ENCODE measurements at places on chromosomes 7 and 10.

GRCh38 chr7:33979807-33980355 is 74.5 kb downstream of the BMPER start:
- DNase-seq = no peak

DNA sequence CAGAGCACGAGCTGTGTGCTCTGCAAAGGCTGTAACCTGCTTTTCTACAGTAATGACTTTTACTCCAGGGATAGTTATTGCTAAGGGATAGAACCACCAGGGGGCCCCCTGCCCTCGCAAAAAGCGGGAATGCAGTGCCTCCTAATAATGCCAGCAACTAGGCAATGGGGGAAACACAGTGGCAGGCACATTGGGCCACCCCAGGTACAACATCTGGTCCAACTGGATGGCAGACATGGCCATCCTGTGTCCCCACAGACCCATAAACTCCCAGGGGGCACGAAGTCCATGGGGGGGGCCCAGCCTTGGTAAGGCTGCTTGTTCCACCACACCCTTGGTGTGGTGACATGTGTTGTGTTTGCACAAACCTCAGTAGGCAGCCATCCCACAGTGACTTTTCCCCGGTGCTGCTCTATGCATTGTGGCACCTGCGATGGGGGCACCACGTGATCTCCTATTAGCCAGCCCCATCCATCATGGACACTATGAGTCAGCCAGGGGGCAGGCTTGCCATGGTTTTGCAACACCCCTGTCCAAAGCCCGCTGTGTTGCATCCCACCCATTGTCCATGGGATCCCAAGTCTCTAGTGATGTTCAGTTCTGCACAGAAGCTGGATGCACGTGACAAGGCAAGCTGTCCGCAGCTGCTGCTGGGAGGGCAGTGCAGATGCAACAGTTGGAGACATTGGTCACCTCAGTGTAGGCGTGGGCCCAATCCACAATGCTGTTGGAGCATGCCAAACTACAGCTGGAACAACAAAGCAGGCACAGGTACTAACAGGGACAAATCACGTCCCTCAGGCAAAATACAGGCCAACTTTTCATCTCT is 84.0 kb downstream of the ANLN start:
- no peak for DNase-seq

DNA sequence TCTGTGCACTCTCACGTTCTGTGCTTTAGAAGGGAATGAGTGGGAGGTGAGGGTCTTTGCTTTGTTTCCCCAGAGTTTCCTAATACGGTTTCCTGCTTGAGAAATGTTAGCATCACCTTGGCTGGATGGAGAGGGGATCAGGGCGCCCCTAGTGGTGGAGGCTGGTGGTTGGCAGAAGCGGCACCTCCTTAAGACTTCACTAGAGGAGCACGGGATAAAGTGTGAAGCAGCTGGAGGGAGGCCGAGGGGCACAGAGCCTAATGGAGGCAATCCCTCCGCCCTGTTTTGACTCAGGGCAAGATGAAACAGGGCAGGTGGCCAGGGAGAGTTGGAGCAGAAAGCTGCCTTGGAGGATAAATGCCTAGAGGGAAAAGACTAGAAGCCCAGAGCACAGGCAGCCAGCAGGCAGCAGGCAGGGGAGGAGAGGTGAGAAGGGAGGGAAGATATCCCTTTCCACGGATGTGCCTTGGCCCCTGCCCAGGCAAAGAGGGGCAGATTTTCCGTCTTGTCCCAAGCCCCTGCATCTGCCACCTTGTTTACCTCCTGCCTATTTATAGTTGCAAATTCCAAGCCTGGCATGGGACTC is 56.0 kb upstream of the BTRC start:
- DNase-seq = peak; percentile 75

DNA sequence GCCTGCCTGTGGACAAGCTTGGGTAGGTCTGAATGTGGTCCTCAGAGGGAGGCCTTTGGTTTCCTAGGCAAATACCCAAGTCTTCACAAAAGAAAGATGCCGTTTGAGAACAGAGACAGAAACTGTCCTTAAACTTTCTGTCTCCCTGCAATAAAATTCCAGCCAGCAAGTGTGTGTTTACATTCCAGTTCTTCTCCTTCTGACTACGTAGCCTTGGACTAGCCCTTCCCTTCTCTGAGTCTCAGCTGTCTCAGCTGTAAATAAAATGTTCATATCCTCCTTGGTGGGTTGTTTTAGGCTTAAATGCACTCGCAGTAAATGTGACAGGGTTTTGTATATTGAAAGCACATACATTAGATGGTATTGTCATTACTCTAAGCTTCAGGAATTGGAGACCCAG is 561.2 kb upstream of the MKI67 start:
- no peak for DNase-seq

DNA sequence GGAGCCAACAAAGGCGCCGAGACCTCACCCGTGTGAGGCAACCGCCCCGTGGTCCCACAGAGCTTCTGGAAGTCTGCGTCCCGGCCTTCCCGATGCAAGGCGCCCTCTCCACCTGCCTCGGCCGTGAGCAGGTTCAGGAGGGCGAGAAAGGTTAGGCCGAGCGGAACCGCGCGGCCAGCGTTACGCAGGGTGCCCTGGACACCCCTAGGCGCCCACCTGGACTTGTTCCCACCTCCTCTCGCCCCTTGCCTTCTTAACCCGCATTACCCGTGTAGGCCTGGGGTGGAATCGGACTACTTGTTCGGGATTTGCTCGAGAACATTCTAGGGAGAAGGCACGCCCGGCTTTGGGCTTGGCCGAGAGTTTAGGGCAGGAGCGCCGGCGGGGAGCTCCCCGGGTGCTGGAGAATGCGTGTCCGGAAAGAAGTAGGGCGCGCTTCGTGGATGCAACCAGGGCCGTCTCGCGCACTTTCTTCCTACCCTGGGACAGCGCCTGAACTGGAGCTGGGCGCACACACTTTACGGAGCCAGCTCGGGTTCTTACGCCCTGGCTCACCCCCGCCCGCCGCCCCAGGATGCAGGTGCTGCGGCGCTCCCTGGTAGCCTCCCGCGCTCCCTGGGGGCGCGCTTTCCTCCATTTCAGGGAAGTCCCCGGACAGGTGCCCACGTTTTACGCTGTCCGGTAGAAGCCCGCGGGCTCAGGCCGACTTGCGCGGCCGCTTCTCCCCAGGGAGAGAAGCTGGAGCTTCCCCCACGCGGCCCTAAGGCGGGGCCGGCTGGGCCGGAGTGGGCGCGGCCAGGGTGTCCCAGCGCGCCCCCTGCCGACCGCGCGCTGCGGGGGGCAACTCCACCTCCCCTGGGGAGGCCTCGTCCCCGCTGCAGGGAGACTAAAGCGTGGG is 74.5 kb downstream of the INSIG1 start:
- DNase-seq = no peak

GRCh38 chr7:93364806-93365205 is 132.6 kb downstream of the VPS50 start:
- no peak for DNase-seq

DNA sequence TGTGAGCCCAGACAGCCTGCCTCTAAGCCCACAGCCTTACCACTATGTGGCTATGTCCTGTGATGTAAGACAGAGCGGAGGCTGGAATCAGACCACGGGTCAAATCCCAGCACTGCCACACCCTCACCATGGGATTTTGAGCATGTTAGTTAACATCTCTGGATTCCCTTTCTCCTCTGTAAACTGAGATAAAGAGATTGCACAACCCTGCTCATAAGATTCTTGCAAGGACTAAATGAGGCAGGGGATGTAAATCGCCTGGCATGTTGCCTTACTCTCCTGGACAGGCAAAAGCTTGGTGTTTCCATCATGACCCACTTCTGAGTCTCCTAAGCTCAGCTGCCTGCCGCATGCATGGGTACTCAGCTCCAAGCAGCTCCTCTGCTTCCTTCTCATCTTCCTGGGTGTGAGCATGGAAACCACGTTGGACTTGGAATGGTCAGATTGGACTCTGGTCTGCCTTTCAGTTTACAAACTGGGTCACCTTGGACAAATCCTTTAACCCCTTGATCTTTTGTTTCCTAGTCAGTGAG is 41.3 kb upstream of the MTURN start:
- no peak for DNase-seq

DNA sequence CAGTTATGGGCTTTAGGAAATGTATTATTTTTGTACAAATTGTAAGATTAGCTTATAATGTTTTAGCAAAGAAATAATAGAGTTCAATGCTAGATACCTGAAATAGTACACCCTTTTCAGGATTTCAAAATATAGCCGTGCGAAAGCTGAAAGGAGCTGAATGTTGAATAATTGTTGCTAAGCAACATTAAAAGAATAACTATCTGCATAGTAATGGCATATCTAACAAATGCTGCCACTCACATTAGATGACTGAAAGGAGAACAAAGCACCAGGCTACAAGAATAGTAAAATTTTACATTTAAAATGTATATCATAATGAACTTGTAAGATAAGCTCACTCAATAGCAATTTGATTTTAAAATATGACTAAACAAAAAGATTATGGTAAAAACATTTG is 82.5 kb downstream of the SDHAF3 start:
- no peak for DNase-seq

DNA sequence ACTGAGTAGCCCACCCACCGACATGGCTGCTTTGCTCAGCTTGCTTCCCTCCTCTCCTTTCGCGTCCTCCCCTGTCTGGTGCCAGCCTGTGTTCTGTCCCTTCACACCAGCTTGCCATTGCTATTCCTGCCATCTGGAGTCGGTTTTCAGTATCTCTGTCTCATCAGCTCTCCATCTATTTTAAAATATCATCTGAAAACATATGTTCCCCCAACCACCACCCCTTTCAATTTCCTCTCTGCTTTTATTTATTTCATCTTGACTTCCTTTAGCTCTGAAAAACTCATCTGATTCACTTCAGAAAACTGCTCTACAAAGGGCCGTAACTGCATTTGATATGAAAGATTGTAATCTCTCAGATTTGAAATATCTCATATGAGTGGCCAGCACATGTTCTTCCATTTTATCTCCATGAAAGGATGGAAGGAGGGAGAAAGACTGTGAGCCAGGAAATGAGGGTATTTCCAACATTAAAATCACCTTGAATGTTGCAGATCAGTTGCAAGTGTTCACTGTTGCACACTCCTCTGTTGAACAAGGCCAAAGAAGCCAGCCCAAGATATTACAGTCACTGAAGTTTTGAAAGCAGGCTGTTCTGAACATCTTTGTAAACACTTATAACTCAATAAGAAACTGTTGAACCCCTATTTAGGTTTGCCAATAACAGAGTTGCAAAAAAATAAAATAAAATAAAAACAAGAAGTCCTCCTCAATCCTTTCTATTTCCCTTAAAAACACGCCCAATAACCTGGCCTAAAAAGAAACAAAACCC is 202.4 kb upstream of the NEBL start:
- no peak for DNase-seq

DNA sequence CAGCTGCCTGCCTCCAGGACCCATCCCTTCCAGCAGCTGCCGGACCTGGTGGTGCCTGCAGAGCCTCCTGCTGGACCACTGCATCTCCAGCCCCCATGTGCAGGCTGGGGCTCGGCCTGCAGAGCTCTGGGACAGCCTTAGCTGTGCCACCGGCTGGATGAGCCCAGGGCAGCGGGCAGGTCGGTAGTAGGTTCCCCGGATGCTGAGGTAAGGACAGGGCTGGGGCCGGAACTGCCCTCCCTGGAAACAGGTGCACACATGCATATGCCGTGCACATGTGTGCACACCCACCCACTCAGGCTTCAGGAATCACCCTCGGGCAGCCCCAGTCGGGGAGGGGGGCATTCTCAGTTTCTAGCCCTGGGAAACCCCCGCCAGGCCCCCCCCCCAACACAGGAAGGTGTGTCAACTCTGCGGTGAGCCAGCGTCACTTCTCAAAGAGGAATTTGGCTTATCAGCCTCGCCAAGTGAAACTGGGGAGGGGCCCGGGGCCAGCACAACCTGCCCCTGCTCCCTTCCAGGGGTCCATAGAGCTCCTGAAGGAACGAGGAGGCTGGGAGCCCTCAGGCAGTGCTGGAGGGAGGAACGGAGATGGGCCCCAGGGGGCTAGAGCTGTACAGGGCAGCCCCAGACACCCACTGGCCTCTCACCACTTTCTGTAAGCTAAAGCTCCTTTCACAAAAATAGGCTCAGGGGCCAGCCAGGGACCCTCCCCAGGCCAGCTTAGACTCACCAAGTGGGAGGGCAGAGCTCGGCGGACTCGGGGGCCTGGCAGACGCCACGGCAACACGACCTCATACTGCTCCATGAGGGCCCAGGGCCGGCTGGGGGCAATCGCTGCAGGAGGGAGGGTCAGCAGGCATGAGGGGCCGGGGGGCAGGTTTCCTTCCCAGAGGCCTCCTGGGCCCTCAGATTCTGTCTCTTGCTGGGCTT is 1.7 kb downstream of the ADAM8 start:
- DNase-seq = peak; percentile 94

- DNase-seq = no peak
These were observed 92.1 kb downstream of the CABCOCO1 start for GRCh38 chr10:61754587-61755550.

DNA sequence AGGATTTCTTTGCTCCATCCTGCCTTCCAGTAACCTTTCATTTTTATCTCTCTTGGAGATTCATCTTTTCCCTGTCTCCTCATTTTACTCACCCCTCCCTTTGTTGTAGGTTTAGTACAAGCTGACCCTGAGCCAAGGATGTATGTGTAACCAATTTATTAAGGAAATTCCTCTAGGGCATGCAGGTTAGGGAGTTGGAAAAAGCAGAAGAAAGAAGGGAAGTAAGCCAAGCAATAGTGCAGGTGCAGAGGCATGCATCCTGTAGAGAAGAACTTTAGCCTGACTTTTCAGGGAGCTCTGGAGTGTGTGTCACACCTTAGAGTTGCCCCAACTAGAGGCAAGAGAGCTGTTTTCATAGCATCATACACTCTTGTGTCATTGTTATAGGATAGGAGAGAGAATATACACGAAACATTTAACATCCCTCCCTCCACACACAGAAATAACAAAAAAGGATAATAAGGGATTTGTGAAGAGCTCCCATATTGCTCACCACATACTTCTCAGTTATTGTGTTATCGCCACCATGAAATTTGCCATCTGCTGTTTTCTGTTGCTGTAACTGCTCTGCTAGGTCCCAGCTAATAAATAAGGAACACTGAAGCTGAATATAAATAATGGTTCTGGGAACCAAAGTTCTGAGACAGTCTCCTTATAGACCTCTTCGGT is 21.8 kb upstream of the SEMA3C start:
- DNase-seq = no peak

GRCh38 chr10:53432035-53432434 is 659.5 kb upstream of the MBL2 start:
- DNase-seq = no peak

DNA sequence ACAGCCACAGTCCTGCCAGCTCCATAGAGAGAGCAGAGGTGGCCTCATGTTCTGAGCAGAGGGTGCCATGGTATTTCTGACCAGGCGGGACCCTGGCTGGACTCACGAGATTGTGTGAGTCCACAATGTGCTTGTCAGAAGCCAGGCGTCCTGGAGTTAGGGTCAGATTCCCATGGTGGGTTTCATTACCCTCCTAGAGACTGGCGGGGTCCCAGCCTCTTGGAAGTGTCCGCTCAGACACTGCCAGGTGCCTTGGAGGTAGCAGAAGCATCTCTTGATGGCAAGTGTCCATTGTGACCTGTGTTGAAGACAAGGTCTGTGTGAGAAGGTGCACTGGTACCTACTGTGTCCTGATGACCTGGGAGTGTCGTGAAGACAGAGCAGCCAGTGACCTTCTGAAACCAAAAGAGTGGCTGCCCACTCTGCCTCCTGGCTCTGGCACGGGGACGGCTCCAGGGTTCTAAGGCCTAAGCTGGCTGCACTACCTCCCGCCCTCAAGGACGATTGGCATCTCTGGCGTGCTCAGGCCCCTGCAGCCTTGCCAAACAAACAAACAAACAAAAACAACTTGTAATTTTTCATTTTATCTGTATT is 56.8 kb downstream of the MGMT start:
- no peak for DNase-seq

- DNase-seq = no peak
These were observed 5.6 kb downstream of the OGA start for GRCh38 chr10:101812606-101813005.

Data from 8988T (cell line).